ENCODE measurements at places on chromosomes 13 and 19. TPM values are rescaled to one million over a fixed set of nuclear protein-coding genes. Genes with fewer than 3 reads are reported as not detected.

- DNase-seq, result no peak
Observed at GRCh38 chr19:55441692-55442321, 1.3 kb downstream of the SHISA7 start.

DNA sequence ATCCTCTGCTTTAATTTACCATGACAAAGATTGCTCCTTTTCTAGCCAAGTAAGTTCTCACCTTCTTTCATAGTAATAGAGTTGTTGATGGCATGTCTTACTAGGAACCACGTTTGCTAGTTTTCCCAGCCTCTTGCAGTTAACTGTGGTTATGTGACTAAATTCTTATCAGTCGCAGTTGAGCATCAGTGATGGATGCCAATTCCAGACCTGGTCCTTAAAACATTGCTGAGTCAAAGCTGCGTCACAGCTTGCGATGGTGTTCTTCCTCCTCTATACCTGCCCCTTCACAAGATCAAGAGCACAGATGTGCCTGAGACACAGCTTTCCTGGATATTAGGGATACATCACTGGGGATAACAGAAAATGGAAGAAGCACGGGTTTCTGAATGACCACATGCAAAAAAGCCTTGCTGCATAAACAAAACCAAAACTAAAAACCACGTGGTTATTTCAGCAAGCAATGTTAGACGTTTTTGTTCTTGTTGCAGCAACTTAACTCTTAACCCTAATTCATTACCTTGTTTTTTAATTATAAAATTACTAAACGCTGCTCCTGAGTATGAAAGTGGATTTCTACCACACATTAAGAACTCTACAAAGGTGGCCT lies 97.6 kb upstream of the DACH1 start:
- no peak for DNase-seq

CNFN gene
- total RNA-seq, result 5.0 TPM

UNC13A gene
- total RNA-seq, result 0.06 TPM

DNA sequence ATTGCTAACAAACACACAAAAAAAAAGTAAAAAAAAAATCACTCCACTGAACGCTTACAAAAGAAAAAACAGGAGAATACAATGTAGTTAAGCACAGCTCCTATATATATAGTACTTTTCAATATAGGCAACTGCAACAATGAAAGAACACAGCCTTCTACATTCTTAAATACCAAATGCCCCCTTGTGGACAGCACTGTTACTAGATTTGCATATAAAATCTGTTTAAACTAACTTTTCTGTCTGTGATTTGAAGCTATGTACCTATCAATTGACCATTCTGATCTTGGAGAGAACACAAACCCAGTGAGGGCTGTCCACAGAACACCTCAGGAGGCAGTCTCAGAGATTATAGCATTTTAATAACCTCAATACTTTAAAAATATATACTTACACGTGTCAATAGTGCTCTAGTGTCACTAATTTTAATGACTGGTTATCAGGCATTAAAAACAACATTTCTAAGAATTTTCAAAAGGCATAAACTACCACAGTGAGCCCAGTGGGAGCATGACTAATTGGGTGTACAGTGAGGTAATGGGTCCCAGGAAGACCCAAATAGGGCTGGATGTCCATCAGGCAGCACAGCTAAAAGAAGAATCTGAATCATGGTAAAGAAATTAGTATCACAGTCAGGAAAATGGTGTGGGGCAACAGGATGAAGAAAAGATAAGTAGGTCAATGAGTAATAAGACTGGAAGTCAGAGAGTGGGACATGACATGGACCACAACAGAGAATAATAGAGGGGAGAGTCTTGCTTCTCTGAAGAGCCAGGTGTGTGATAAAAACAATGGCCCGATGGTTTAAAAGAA lies 22.2 kb downstream of the CCDC169 start:
- DNase-seq, result no peak

DNA sequence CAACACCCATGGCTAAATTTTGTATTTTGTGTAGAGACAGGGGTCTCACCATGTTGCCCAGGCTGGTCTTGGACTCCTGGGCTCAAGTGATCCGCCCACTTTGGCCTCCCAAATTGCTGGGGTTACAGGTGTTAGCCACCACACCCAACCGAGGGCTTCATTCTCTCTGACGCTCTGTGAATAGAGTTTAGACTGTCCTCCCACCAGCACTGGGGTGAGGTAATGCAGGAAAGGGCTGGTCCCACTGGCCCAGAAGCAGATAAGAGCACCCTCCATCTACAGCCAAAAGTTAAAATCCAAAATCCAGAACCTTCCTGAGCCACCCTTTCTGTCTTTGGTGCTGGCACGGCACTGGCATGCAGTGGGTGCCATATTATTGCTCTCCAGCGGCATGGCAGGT lies 31.8 kb upstream of the HOMER3 start:
- DNase-seq, result no peak

ARHGAP45 gene
- total RNA-seq, result 6.7 TPM

ITGBL1 gene
- 0.94 TPM for total RNA-seq

DNA sequence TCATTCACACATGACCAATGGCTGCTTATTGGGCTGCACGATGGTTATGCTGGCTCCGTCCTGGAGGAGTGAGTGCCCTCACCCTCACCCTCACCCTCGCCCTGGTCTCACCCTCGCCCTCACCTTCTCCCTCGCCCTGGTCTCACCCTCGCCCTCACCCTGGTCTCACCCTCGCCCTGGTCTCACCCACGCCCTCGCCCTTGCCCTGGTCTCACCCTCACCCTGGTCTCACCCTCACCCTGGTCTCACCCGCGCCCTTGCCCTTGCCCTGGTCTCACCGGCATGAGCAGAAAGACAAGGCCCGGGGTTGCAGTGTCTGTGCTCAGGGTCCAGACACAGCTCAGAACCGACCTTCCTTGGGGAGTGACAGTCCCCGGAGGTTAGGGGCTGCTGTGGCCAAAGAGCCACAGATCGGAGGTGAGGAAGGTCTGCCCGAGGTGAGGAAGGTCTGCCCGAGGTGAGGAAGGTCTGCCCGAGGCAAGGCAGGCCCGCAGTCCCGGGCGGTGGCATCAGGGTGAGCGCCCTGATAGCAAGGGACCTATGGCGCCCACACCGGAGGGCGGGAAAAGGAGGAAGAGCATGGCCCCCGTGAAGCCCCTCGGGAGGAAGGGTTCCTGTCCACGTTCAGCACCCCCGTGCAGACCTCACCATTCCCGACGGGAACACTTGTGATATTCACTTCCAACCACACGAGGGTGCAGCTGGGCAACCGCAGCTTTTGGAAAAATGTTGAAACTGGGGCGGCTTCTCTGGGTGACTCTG lies 65.6 kb downstream of the MCF2L start:
- no peak for DNase-seq

Data from epithelial cell of proximal tubule (primary cell).